Gastroesophageal sphincter (tissue), 4 donors: ENCODE measurements at places on chromosomes 1 and 21. TPM values are rescaled to one million over a fixed set of nuclear protein-coding genes. Genes with fewer than 3 reads are reported as not detected.

WDR4 gene
- total RNA-seq = 3.9 TPM

ASCL5 gene
- total RNA-seq = not detected

C8B gene
- total RNA-seq = not detected

ATPAF1 gene
- total RNA-seq = 61.7 TPM

RAB3B gene
- total RNA-seq = 0.81 TPM

MSH4 gene
- total RNA-seq = 0.67 TPM
